ENCODE measurements at places on chromosomes 3 and 15.

DNA sequence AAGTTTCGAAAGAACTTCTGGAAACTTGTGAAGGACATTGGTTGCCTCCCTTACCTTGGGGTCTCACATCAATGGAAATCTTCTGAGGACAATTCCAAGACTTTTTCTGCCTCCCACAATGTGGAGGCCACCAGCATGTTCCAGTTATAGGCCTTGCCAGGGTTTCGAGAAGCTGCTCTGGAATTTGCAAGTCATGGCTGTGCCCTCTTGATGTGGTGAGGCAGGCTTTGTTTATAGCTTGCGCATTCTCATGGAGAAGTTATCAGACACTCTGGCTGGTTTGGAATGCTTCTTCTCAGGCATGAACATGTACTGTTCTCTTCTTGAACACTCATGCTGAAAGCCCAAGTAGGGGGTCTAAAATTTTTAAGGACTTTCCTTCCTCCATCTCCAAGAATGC is 4.1 kb downstream of the CXCR6 start:
- DNase-seq = no peak

GRCh38 chr3:172513488-172513887 is 9.7 kb downstream of the TNFSF10 start:
- no peak for DNase-seq

GRCh38 chr3:110910346-110910955 is 161.2 kb upstream of the NECTIN3 start:
- no peak for DNase-seq

DNA sequence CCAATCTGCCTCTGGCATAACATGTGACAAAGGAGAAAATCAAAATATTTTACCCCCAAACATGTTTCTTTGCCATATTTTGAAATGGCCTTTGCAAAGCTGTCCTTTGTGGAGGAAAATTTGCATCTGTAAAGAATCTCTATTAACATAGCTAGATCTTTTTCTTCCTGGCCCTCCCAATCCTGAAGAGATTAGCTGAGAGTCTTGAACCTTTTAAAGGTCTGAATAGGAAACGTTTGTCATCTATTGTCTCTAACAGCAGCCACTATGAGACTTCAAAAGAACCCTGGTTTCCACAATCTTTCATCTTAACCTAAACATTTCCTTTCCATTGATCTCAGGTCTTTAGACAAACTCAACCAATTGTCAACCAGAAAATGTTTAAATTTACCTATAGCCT is 520.9 kb upstream of the TGFBR2 start:
- DNase-seq = no peak

DNA sequence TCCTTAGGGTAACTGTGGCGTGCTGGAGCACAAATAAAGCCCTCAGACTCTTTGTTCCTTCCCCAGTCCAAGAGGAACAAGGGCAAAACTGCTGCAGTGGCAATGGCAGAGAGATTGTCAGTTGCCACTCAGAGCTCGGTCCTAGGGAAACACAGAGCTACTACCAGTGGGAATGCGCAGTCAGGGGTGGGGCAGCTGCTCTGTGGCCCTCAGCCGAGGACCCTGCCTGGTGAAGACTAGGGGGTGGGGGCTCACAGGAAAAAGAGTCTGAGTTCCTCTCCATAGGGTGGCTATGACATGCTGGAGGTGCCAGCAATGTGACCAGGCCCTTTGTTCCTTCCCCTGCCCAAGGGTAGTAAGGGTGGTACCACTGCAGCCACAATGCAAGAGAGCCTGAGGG is 43.8 kb downstream of the TMCO5A start:
- no peak for DNase-seq

DNA sequence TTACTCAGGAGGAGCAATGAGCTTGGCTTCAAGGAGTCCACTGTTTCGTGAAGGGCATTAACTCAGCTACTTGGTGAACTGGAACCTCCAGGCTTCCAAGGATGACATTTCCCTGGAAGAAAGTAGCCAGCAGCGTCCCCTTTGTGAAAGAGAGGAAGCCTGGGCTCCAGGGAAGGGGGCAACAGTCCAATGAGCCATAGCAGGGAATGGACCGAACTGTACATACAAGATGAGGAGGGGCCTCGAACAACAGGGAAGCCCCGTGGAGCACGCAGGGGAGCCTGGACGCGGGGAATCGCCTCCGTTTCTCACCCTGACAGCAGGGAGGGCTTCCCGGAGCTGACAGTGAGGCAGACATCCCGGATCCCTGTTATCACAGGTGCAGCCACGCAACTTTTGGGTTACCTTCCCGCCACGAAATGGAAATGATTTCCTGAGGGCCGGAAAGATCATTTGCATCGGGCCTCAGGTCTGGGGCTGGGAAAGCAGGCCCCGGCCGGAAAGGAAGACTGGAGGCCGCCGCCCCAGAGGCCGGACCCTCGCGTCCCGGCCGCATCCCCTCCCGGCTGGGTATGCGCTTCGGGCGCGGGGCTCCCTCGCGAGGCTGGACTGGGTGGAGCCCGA is 475 bp upstream of the SPINT1 start:
- no peak for DNase-seq

DNA sequence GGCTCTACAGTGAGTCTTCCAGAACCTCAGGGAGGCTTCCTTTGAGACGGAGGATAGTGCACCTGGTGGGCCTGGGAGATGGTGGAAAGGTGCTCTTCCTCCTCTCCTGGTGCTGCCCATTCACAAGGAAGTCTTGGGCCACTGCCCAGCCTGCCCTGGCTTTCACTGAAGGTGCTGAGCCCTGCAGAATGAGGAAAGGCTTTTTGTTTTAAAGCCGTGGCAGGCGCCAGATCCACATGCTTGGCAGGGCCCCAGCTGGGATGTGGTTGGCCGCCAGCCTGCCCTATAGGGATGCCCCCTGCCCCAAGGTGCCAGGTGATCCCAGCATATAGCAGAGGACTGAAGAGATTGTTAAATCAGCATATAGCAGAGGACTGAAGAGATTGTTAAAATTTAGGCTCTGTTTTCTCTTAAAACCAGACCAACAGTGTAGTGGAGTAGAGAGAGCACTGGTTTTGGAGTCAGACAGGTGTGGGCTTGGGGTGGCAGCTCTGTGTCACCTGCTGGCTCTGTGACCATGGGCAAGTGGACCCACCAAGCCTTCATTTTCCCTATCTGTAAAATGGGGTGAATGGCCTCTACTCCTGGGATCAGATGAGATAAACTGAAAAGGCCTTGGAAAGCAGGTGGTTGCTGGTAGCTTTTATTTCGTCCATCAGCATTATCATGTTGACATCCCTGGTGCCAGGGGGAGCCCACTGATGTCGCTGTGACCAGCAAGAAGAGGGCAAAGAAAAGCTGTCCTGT is 53.3 kb downstream of the SLC6A6 start:
- DNase-seq = no peak

DNA sequence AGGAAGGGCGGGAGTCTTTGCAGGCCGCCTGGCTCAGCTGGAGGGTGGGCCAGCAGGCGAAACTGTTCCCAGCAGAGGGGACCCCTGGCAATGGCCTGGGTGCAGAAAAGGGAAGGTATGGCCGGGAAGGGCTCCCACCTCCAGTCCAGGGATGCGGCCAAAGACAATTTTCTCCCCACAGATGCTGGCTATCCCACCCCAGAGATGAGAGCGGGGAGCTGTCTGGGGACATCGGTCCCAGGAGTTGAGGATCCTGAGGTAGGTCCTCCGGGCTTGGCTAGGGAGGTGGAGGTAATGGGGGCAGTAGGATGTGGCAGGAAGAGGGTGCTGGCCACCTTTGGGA is 1.7 kb downstream of the SEMA3G start:
- no peak for DNase-seq

- DNase-seq = no peak
Observed at GRCh38 chr3:57778494-57778893, 22.4 kb downstream of the SLMAP start.

DNA sequence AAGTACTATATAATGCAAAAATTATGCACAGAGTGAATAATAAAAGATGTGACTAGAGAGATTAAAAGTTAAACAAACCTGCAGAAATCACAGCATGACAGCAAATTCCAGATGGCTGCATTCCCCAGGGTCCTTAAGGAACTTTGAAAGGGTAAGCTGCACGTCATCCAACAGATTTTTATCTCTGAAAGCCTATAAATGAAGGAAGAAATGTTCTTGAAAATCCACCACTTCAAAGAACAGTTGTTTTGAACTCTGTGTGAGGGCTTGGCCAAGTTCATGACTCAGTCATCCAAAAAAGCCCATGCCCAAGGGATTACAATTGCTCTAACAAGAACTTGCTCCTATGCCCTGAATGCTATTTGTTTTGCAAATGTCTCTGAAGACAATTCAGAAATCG is 603.6 kb downstream of the PLOD2 start:
- no peak for DNase-seq

DNA sequence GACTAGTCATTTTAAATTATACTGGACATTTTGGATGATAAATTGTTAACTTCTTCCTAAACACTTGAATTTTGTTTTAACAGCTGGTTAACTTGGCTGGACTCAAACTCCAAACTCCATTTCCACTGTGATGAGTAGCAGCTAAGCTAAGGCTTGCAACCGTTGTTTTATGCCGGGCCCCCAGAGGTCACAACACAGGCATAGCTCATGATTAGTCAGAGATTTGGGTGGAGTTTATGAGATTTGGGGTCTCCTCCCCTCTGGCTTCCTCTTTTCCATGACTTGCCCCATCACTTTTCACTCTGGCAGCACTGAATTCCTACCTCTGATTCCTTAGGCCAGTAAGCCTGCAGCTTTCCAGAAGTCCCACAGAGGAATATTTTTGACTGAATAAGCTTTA is 12.8 kb downstream of the THAP10 start:
- DNase-seq = no peak

DNA sequence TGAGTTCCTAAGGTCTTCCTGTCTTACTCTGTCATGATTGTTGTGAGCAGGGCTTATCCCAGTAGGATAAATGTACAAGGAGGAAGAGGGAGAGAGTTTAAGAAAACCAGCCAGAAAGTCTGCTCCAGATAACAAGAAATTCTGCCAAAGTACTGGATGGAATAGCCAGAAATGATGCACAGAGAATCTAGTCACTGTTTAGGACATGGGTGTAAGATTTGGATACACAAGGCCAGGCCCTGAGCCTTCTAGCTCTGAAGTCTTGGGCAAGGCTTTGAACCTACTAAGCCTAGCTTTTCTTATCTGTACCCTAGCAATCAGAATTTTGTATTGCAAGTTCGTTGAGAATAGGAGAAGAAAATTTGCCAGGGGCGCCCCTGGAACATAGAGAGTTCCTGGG is 180.4 kb upstream of the ROPN1 start:
- DNase-seq = no peak

- DNase-seq = no peak
Observed at GRCh38 chr15:90512981-90513380, 16.7 kb upstream of the CRTC3 start.

GRCh38 chr3:82474711-82475110 is 713.3 kb upstream of the GBE1 start:
- no peak for DNase-seq

GRCh38 chr3:52436500-52437149 is 8.3 kb downstream of the SEMA3G start:
- no peak for DNase-seq

DNA sequence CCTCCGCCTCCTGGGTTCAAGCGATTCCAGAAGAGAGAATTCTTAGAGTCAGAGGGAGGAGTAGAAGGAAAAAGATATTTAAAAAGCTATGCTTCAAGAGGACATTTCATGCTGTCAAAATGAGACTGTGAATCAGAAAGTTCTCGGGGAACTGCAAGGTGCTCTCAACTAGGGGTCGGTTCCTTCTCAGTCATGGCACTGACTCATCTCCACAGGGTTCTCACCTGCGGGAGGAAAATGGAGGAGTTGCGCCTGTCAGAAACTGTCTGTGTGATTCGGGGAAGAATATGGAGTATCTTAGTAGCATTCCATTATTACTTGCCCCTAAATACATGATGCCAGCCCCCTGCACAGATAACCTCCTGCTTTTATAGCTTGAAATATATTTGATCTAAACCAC is 47.4 kb downstream of the APH1B start:
- no peak for DNase-seq

DNA sequence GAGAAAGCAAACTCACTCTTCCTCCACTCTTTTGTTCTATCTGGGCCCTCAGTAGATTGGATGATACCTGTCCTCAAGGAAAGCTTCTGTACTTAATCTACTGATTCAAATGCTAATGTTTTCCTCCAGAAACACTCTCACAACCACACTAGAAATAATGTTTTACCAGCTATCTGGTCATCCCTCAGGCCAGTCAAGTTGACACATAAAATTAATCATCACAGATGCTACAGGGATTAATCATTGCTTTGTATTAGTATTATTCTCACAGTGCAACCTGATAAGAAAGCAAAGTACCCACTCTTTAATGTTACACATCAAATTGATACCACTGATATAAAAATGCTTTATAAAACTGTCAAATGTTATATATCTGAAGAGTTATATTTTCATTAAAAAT is 52.9 kb upstream of the ARL6 start:
- no peak for DNase-seq

DNA sequence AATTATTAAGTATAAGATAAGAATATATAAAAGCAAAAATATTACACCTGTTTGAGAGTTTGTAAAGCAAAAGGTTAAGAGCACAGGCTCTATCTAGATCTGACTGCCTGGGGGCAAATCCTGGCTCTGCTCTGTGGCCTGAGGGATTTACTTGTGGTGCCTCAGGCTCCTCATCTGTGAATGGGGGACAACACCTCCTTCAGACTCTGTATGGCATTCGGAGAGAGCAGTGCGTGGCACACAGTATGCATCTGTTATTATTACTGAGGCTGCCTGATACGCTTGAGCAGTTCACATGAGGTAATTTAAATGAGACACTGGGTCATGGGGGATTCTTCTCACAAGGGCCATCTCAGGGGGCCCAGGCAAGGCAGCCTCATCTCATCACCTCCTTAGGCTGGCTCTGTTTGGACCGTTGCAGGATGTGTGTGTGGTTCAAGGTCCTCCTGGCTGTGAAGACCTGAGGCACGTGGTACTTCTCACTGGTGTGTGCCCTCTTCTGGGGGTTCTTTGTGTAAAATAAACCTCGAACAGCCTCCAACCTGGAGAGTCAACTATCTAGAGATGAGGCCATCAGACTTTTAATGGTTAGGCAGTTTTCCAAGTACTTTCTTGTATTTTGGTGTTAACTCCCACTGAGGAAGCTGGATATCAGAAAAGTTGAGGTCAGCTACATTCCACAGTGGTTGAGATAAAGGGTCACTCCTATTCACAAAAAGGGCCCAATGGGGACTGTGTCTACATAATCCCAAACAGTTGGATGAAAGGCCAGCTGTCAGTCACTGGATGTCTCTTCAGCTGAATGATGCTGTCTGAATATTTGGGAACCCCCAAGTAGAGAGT is 9.0 kb downstream of the GNB5 start:
- DNase-seq = no peak

- DNase-seq = no peak
Observed at GRCh38 chr3:111763001-111763471, 96.0 kb upstream of the PHLDB2 start.

DNA sequence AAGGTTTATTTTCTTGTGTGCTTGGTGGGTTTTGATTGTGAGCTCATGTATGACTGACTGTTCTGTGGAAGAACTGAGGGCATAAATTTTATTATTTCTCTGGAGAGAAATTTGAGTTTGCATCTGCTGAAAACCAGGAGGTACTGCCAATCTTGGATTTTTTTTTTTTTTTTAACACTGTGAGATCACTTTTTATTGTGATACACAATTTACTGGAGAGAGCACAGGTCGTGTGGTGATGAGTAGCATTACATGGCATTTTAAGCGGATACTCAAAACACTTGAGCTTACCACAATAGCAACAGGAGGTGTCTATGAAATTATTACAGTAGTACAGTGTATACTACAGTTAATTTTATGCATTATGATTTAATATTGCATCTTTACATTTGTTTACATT is 237.4 kb downstream of the MFSD1 start:
- DNase-seq = no peak
